ENCODE measurements at places on chromosomes 13 and 19.
A peak's percentile ranks its signal among the peaks of the same experiment; 100 is the strongest.

- DNase-seq: no peak
These were observed 2.7 kb upstream of the ACTN4 start for GRCh38 chr19:38644719-38645118.

DNA sequence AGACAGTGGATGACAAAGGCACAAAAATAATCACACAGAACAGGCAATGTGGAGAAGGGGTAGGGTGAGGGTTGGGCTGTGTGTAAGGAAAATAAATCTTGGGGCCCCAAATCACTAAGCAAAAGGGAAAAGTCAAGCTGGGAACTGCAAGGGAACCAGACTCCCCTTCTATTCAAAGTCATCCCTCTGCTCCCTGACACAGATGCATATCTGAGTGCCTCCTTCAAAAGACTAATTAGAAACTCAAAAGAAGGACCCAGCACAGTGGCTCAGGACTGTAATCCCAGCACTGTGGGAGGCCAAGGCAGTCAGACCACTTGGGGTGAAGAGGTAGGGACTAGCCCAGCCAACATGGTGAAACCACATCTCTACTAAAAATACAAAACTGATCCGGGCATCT is 18.3 kb downstream of the ZNF611 start:
- DNase-seq: peak; percentile 61

- no peak for DNase-seq
These were observed 145.1 kb upstream of the ZNF536 start for GRCh38 chr19:30227012-30227621.

DNA sequence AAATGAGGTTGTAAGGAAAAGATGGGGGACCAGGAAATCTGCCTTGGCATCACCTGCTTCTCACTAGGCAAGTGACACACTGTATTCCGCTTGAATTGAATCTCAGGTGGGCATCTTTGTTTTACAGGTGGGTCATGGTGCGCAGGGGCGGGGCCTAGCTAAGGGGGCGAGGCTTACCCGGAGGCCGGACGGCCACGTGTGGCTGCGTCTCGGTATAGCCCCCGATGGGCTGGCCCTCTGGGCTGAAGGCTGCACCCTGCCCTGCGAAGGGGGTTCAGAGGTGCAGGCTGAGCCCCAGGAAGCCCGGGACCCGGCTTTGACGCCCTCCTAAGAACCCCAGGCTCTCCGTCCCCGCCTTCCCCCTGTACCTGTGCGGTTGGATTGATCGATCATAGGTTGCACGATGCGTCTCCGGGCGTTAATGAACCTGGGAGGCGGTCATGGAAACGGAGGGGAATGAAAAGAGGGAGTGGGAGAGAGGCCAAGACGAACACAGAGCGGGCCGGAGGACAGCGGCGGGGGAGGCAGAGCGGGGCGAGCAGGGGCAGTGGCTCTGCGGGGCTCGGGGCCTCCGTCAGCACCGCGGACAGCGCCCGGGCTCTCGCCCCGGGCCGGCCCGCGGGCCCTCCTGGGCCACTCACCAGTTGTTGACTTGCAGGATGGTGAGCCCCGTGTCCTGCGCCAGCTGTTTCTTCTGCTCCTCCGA is 12.5 kb downstream of the MEIS3 start:
- no peak for DNase-seq

DNA sequence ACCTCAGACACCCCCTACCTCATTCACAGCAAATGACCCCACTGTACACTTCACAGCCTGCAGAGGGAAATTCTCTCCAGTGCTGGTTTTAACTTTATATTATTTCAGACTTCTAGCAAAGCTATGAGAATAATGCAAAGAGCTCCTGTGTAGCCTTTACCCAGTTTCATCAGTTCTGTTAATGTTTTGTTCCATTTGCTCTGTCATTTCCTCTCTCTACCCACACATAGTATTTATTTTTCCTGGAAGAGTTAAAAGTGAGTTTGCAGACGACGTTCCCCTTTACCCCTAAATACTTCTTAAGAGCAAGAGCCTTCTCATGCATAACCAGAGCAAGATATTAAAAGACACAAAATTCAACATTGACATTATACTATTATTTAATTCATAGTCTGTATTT is 49.9 kb upstream of the ADGRE1 start:
- DNase-seq: no peak

DNA sequence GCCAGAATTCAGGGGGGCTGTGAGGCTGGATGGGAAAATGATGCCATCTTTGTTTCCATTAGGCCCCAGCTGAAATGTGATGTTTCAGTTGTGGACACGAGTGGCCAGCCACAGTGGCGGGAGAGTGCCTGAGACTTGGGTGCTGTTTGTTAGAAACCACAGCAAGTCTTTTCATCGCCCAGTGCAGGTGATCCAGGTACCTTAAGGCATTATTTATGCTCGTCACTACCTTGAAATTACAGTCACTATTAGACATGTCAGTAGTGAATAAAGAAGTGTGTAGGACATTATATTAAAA is 82.5 kb upstream of the TM9SF2 start:
- no peak for DNase-seq

GRCh38 chr13:39637890-39638289 is 17.6 kb upstream of the COG6 start:
- no peak for DNase-seq

GRCh38 chr19:7900931-7901330 is 2.7 kb upstream of the MAP2K7 start:
- no peak for DNase-seq

DNA sequence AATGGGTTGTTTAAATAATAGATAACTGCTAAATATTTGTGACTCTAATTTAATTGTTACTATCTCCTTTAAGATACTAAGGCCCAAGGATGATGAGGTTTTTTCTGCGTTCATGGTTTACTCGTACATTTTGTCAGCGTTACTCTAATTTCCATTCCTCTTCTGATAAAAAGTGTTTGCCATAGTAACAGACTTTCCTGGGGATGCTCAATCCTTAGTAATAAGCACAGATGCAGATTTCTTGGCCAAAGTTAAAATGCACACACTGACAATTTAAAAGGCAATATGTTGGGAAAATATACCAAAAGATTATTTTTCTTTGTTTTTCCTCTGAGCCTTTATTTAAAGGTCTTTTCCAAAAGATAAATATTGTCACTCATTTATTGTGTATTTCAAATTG is 149.6 kb downstream of the IRS2 start:
- no peak for DNase-seq

- no peak for DNase-seq
These were observed 65.8 kb upstream of the STARD13 start for GRCh38 chr13:33351319-33351718.
